Panc1 (cell line): ENCODE measurements at places on chromosomes 12 and 14. TPM values are rescaled to one million over a fixed set of nuclear protein-coding genes. Genes with fewer than 3 reads are reported as not detected.

Gene CCDC38
- not detected for total RNA-seq

Gene CLEC7A
- not detected for total RNA-seq

Gene PRIMA1
- 0.26 TPM for total RNA-seq

Gene MYH6
- total RNA-seq = not detected

Gene EXD2
- 9.5 TPM for total RNA-seq

Gene TPH2
- total RNA-seq = not detected

Gene CD163L1
- not detected for total RNA-seq

Gene WASHC3
- total RNA-seq = 21.5 TPM
